Sigmoid colon (tissue), 7 donors: ENCODE measurements at places on chromosomes 3 and 15. TPM values are rescaled to one million over a fixed set of nuclear protein-coding genes. Genes with fewer than 3 reads are reported as not detected.

GRCh38 chr3:126995254-126995780, 12.4 kb downstream of the PLXNA1 start:
- no peak for DNase-seq

DNA sequence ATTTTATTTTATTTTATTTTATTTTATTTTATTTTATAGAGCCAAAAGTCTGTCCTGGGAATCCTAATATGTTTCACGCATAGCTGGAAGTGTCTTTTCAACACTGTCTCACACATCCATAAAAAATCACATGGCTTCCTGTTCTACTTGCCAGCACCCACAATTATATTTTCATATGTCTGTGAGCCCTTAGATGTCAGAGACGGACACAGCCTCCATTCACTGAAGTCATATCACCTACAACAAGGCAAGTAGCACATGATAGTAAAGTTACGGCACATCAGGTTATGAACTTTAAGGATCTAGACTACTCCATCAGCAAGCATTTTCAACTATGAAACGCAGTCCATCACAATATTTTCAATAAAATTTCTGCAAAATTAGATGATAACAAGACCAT, 168.4 kb downstream of the ZIC4 start:
- DNase-seq: no peak

DNA sequence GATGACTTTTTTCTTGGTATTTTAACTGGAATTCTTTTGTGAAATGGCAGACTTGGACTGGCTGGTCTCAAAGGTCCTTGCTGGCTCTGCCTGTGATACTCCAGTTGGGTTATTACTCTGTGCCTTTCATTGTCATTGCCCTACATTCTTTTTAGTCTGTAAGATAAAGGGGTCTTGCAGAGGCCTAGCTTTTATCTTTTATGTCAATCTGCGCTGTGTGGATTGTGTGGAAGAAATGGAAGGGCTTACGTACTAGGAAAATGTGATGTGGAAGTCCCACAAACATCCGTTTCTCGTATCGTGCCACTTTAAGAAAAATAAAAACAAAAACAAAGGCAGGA, 8.7 kb upstream of the TMEM212 start:
- no peak for DNase-seq

Gene GOLGA6B
- total RNA-seq: not detected

Gene MAP2K5
- total RNA-seq: 14.3 TPM
